ENCODE measurements at places on chromosomes 5 and 9. TPM values are rescaled to one million over a fixed set of nuclear protein-coding genes. Genes with fewer than 3 reads are reported as not detected.

- no peak for DNase-seq
Measured at GRCh38 chr9:114847492-114848417, 41.9 kb upstream of the TNFSF15 start.

- no peak for DNase-seq
Measured at GRCh38 chr5:132027027-132027426, 15.6 kb upstream of the ACSL6 start.

The GNPDA1 gene
- 43.4 TPM for polyA plus RNA-seq

- DNase-seq = no peak
Measured at GRCh38 chr5:58117542-58117941, 342.3 kb downstream of the PLK2 start.

DNA sequence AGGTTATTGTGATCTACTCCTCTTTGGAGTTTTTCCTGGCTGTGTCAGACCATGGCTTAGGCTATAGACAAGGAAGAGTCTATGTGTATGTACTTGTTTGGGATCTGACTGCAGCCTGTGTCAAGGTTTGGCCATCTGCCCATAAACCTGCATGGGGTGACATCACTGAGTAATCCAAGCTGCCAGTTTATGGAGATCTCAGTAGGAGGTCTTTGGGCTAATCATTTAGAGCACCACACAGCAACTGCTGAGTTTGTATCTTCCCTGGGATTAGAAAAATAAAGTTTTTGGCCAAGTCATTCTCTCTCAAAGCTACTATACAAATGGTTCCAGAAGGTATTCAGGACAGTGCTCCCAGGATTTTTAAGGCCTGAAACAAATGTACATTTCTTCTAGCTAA, 65.5 kb upstream of the HSPB3 start:
- no peak for DNase-seq

GRCh38 chr5:54589786-54590185, 72.2 kb downstream of the SNX18 start:
- DNase-seq = no peak

DNA sequence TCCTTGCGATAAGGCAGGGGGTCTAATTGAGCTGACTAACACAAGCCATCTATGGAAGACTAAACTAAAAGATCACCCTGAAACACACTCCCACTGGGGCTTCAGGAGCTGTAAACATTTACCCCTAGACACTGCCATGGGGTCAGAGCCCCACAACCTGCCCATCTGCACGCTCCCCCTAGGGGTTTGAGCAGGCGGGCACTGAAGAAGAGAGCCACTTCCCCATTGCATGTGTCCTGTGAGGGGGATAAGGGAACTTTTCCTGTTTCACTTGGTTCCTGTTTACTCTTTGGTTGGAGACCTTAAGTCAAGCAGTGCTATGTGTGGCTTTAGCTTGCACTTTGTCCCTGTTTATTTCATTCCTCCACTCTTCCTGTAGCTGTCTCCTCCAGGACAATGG, 1929.5 kb upstream of the CDH9 start:
- DNase-seq = no peak

- DNase-seq = no peak
Measured at GRCh38 chr5:138745268-138745667, 8.0 kb upstream of the CTNNA1 start.

The ZFP37 gene
- polyA plus RNA-seq = 11.1 TPM

The TMEM215 gene
- polyA plus RNA-seq = 4.4 TPM

DNA sequence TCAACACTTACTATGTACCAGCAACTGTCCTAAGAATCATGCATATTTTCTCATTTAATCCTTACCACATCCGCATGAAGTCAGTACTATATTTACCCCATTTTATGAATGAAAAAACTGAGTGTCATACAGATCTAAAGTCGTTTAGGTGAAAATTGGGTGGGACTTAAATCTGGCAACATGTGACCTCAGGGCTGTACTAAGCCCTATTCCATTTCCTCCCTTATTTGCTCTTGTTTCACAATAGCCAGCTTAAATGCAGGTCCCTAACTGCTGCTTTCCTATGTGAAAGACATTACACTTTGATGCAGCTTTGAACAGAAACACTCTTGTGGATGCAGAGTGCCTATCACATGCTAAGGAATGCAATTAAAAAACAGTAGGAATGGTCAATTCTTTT, 2.5 kb upstream of the RAB14 start:
- no peak for DNase-seq

The FABP6 gene
- polyA plus RNA-seq = not detected

DNA sequence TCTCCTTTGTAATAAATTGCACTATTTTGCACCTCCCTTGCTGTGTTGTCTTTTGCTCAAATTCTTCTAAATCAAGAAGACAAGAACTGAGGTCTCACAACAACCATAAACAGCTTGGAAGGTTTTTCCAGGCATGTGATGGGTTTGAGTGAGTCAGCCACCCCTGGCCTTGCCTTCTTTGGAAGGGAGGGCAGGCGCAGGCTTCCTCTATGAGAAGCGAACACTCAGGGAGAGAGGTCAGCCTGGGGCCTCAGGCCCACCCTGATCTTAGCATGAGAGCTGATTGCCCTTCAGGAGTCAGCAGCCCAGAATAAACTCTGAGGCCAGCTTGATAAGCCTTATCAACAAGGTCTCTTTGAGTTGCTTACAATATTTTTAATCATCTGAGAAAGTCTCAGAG, 31.6 kb downstream of the S1PR3 start:
- DNase-seq = no peak

The DIPK1B gene
- polyA plus RNA-seq = 27.3 TPM

The GABRB2 gene
- 1.8 TPM for polyA plus RNA-seq

- DNase-seq = no peak
Measured at GRCh38 chr5:149667084-149667828, 62.9 kb upstream of the PPARGC1B start.

DNA sequence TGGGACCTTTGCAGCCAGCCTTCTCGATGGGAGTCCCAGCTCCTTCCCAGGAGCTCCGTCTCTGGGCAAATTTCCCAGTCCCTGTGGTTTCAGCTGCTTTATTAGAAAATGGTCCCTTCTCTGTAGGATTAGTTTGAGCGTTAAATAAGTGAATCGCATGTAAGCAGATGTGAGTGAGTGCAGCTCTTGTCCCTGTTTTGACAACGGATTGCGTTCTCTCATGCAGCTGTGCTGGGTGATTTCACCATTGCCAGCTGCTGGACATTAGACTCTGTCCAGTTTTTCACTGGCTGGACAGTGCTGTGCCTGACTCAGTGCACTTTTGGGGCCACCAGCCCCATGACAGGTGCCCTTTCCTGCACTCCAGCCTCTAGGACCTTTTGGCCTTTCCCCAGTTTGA, 11.6 kb upstream of the CEL start:
- no peak for DNase-seq

DNA sequence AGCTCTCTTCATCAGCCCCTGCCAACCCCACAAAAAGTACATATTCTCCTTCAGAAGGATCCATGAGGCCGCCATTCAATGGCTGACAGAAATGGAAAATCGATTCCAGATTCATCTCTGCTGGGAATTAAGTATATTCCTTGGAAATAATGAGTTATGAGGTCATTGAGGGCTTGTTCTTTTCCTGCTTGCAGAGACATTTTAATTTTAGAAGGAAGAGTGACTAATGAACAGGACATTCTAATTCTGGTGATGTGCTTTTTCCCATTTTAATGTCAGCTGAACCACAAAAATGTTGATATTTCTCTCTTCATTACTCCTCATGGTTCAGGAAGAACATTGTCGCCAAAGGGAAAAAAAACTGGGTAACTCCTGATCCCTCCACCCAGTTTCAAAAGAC, 314.0 kb downstream of the PIK3R1 start:
- no peak for DNase-seq

The NRG2 gene
- polyA plus RNA-seq = 2.0 TPM

The SLC4A9 gene
- polyA plus RNA-seq = 51.1 TPM

The WDR38 gene
- polyA plus RNA-seq = 0.60 TPM

DNA sequence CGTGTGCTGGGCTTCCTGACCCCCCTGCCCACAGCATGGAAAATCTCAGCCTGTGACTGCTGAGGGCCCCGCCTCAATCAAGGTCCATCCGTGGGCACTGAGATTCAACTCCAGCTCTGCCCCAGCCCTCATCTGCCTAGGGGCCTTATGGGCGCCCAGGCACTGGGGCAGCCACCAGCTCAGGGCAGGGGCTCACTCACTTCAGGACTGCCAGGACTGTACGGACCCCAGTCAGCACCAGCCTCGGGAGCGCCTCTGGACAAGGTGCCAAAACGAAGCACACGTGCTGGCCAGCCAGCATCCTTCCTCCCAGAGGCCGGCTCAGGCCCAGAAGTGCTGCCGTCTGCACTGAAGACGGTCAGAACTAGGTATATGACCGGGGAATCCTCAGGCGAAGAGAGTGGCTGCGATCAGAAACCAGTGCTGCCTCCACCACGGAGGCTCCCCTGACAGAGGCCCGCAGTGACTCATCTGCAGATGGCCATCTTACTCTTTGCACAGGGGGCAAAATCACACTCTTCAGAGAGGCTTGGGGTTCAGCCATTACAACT, 19.6 kb downstream of the CLPTM1L start:
- no peak for DNase-seq

DNA sequence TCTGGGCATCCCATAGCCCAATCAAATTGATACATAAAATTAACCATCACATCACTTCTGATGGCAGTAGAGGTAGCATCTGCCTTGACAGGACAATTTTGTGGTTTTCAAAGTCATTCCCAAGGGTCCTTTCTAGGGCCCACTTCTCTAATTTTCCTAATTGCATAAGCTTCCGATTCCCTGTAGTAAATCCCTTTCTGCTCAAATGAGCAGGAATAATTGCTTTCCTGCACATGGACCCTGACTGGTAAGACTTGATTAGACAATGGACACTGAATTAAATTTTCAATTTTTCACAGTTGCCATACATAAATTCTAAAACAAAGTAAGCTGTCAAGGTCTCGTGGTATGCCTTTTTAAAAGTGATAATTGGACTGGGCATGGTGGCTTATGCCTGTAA, 22.0 kb upstream of the IL17B start:
- DNase-seq = no peak

The ANKRD34B gene
- polyA plus RNA-seq = 0.20 TPM

The CARD9 gene
- polyA plus RNA-seq = 1.6 TPM

The CHSY3 gene
- 4.6 TPM for polyA plus RNA-seq

GRCh38 chr5:89729623-89730301, 679.8 kb downstream of the CETN3 start:
- no peak for DNase-seq

GRCh38 chr9:70589571-70590314, 175.3 kb upstream of the KLF9 start:
- no peak for DNase-seq
